Stimulated activated CD4-positive, alpha-beta T cell treated with anti-CD3 and anti-CD28 coated beads, Interleukin-1b, Interleukin-23, amount 100 ng/mL, for 4 hours (primary cell): ENCODE measurements at places on chromosomes 16 and 17.

- no peak for DNase-seq
Measured at GRCh38 chr16:17283016-17283415, 187.7 kb downstream of the XYLT1 start.

DNA sequence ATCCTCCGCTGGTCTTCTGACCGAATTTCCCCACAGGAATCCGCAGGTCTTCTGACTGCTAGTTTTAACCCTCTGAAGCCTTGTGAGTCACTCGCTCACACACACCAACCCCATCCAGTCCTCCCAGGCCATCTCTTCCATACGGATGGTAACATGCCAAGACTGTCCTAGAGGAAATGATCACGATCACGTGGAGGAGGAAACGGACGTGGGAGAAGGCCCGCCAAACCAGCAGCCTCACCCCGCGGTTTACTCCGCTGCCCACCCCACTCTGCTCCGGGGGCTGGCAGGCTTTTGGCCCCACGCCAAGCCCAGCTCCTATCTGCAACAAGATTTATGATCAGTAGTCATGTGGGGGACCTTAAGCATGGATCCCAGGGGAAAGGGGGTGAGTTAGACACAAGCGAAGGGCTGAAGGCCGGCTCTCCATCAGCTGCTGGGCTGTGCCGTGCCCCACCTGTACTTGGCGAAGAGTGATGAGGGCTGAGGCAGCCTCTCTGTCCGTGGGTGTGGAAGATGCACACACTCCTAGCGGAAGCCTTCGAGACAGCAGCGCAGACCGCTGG lies 1.5 kb upstream of the FAAP100 start:
- DNase-seq, result no peak

DNA sequence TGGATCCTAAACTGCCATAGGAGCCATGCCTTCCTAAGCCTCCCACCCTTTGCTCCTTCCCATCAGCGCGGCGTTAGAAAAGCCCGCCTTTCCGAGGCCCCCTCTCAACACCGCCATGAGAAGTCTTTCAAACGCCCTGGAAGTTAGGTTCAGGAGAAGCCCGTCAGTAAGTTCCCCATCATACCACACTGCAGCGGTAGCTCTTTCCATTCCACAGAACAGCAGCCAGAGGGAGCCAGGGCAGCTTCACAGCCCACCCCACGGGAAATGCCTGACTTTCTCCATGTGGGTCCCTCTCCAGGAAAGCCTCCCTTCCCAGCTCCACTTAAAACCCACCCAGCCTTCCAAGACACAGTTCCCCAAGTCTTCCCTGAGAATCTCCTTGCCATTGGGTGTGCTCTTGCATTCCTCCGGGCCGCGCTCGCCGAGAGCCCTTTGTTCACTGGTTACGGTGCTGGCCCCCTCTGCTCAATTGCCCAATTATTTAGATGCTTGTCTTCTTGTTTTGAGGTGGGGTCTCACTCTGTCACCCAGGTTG lies 28.7 kb downstream of the KIAA0513 start:
- no peak for DNase-seq

DNA sequence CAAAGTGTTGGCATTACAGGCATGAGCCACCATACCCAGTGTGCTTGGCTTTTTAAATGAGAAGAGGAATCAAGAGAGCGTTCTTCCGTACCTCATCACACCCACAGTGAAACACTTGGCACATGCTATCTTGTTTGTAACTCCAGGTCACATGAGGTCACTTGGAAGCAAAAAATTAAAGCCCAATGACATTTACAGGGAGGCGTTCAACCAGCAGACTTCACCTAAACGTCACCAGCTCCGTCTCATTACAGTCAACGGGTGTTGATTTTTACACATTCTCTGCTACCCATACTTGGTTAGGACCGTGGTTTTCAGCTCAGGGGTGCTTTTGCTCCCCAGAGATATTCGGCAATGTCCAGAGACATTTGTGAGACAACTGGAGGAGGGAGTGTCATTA lies 127.0 kb downstream of the XYLT1 start:
- DNase-seq, result no peak

DNA sequence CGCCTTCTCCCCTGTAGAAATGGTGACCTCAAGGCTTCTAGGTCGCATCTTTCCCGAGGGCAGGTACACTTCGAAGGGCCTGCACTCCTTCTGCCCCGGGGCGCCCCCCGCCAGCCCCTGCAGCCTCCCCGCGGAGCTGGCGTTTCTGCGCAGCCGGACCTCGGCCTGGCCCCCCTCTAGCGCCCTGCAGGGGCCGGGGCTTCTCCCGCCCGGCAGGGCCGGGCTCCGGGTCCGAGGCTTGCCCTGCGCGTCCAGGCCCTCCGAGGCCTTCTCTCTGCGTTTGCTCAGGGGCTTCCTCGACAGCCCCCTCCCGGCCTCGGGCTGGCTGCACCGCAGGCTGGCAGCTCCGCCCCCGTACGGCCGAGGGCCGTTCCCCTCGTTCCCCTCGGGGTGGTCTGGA lies 2.1 kb downstream of the MEFV start:
- no peak for DNase-seq

DNA sequence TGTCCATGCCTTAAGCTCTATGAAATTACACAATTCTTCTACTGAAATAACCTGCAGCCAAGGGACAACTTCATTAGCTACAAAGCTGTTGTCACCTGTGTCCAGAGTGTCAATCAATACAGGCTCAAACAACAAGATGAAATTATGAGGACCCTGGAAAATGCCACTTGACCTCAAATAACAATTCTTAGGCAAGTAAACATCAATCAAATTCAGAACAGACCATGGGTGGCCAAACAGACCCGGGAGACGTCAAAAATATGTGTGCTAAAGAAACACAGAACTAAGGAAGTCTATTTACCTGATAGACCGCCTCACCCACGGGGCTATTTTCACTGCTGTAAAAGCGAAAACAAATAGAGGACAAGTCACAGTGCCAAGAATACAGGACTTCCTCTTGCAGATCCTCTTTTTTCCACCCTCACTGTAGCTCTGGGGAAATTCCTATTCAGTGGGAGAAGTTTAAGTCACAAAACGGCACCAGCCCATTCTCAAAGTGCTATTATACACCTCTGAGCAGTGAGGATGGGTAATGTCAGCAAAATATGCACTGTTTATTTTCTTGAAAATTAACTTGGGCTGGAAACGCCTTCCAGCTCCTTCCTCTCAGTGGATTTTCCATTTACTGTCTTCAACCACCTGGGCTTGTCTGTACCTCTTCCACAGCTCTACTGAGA lies 2.7 kb downstream of the LITAF start:
- DNase-seq, result no peak

DNA sequence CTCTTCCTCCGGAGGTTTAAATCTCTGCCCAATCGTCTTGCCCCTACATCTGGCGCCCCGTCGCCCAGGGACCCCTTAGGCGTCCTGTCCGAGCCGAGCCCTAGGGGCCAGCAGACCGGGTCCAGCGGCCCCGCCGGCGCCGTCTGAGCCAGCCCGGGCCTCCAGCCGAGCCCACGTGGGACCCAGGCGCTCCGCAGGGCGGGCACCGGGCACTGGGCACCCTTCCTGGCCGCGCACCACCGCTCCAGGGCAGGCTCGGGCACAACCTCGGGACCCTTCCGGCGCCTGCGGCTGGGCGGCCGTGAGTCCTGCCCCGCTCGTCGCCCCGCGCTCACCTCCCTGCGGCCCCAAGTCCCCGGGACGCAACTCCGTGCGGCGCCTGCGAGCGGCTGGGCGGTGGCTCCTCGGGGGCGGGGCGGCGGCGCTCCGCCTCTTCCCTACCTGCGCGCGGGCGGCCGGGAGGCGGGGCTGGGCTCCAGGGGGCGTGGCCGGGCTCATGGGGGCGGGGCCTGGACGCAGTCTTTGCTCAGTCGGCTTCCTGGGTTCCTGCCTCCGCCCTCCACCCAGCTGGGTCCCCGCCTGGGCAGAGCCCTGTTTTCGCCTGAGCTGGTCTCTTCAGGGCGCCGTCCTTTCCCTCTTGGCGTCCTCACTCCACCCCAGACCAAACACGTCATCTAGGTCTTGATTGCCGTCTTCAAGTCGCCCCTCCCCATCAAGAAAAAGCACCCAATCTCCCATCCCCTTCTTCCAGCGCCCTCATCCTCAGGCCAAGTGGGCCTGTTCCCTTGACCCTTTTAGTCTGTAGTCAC lies at the start of gene RHBDF2:
Gene RHBDF2 (minus strand): TSS at position 406 of the 809 bp plus-strand sequence. CDS start 19,899 bp downstream, outside the sequence.
- DNase-seq, result peak; percentile 98

DNA sequence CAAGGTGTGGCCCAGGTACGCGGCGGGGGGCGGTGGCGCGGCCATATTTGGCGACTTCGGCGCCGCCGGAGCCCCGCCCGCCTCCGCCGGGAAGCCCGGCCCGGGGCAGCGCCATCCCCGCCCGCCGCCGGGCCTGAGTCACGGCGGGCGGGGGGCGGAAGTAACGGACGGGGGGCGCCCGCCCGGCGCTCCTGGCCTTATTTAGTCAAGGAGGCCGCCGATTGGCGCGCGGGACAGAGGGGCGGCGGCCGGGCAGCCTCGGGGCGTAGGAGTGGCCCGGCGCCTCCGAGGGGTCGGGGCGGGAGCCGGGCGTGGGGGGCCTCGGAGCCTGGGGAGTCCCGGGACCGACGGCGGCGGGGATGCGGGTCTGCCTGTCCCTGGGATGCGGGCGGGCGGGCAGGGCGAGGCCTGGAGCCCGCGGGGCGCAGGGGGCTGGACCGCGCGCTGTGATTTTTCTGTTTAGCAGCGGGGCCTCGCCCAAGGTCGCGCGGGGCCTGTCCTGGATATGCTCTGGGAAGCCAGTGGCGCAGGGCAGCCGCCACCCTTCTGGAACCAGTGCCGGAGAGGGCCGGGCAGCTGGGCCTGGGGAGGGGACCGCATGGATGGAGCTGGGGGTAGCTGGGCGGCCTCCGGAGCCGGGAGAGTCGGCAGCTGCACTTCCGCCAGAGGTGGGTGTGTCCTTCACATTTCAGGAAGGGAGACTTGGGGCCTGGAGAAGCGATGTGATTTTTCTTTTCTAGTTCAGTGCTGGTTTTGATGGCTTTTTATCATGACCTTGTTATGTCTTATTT lies 2.3 kb upstream of the ACTG1 start:
- peak; percentile 54 for DNase-seq

DNA sequence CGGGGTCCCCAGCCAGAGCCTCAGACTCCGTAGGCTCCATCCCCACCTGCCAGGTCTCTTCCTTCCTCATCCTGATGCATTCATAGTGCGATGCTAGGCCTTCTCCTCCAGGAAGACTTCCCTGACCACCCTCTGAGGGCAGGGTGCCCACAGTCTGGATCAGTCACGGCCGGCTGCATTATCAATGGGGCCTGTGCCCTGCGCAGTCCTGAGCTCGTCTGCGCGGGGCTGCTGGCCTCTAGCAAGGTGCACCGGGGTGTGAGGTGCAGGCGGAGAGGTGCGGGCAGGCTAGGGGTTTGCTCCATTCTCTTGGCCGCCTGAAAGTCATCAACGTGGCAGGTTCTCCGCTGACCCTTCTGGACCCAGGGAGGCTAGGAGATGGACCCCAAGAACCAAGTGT lies 56.9 kb upstream of the ACSF3 start:
- DNase-seq, result no peak

GRCh38 chr17:77735566-77736198 lies 222.8 kb upstream of the TNRC6C start:
- DNase-seq, result no peak

GRCh38 chr17:1907909-1908698 lies 78.3 kb downstream of the RPA1 start:
- DNase-seq, result no peak

DNA sequence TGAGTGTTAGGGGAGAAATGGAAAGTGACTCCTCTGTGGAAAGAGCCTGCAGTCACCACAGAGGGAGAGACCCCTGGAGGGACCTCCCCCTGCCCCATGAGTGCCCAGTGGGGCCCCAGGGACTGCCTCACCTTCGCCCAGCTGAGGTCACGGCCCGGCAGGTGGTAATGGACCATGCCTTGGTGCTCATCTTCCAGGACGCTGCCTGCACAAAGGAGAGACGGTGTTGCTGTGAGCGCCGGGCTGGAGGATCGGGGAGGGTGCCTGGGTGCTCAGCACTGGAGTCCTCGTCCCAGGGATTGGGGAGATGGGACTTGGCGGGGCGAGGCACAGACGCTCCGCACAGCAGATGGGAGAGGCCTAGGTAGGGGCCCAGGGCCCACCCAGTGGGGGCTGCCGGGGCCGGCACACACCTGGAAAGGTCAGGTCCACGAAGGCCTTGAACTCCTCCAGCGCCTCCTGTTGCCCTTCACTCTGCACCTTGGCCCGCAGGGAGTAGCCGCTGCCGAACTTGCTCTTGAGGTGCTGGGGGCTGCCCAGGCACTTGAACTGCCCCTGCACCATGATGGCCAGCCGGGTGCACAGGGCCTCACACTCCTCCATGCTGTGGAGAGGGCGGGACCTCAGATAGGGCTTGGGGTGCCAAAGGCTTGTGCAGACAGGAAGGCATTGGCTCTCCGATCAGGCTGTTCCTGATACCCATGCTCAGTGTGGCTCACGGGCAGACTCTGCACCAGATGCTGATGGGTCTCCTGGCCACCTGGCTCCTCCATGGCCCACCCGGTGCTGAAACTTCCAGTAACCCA lies 9.7 kb upstream of the RNPS1 start:
- no peak for DNase-seq

- DNase-seq, result no peak
Measured at GRCh38 chr17:46154151-46154816, 38.9 kb downstream of the KANSL1 start.

DNA sequence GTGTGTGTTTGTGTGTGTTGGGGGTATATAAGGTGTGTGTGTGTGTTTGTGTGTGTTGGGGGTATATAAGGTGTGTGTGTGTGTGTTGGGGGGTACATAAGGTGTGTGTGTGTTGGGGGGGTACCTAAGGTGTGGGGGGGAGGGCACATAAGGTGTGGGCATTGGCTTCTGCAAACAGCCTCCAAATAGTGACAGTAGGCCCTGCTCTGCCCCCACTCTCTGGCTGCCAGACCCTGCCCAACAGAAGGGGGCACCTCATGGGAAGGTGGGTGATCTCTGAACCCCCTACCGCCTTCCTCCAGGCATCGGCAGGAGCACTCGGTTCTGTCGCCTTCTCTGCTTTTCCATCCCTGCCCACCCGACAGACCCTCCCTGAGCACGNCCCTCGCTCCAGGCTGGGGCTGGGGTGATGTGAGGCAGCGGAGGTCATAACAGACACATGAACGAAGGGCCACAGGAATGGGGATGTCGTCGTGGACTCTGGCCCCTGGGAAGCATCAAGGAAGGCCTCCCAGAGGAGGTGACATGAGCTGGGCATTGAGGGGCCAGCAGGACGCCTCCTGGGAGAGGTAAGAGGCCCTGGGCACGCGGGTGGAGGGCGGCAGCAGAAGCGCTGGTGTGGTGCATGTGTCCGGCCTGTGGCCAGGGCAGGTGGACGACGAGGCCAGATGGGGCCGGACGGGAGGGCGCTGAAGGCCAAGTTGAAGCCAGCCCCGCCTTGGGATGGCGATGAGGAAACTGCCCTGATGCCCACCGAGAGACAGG lies 136.6 kb upstream of the RPH3AL start:
- no peak for DNase-seq

GRCh38 chr16:48323783-48324775 lies 61.1 kb downstream of the SIAH1 start:
- no peak for DNase-seq

GRCh38 chr17:50882851-50883250 lies 16.7 kb upstream of the TOB1 start:
- DNase-seq, result no peak

DNA sequence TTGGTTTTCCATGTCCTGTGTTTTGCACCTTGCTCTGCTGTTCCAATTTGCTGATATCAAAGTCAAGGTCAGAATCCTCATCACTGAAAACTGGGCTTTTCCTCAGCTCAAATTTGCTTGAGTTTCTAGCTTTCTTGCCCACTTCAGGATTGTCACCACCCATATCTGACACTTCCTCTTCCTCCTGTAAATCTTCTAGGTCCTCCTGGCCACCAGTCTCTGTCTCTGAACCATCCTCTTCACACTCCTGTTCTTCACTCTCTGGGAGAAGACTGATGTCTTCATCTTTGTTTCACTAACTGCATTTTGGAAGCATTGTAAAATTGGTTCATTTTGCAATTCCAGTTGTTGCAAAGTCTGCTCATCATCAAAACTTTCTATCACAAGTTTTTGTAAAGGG lies 63.4 kb upstream of the RBL2 start:
- no peak for DNase-seq

GRCh38 chr16:21186326-21186691 lies 25.1 kb downstream of the ZP2 start:
- no peak for DNase-seq
